ENCODE measurements at places on chromosomes 7 and 10.

GRCh38 chr7:141992156-141992555, 3.5 kb upstream of the MGAM start:
- no peak for DNase-seq

DNA sequence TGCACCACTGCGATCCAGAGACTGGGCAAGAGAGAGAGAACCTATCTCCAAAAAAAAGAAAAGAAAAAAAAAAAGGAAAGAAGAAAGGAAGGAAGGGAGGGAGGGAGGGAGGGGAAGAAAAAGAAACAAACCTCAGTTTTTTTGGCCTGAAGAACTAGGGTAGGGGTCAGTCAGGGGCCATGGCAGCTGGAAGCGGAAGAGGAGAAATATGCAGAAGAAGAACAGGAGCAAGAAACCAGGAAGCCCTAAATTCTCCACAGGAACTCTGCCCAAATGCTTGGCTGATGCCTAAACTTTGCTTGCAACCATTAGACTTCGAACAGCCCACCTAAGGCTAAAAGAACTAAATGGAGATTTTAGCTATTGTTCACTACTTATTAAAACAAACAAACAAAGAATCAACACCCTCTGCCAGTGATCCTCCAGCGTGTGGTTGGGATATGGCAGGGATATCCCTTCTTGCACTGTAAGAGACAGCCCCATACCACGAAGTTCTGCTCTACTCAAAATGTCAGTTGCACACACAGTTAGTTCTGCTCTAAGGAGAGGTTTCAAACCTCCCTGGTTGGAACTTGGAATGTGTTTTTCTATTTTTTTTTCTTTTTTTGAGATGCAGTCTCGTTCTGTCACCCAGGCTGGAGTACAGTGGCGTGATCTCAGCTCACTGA, 139.5 kb downstream of the FAM107B start:
- DNase-seq = no peak

DNA sequence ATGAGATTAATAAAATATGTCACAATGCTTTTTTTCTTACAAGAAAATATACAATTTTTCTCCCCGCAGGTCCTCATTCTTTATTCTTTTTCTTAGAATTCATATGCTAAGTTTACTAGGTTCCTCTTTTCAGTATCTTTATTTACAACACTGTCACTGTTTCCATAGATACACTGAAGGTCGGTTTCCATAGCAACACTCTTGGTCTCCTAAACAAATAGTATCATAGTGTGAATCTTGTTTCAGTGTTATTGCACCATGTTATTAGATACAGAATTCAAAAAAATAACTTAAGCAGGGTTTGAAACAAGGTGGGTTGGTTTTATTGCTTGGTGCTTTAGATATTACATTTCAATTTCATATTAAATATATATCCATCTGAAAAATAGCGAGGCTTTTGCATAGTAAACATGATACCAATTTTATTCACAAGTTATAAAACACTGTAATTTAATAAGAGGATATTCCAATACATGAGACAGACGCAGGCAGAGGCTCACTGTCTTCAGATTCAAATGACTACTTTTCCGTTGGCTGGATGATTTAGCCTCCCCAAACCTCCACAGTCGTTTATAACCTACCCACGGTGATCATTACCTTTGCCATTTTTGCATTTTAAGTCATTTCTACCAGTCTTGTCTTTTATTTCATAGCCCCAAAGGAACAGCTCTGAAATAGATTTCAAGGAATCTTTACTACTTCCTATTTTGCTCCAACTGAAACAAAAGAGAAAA, 88.9 kb upstream of the KLF6 start:
- peak; percentile 70 for DNase-seq

- DNase-seq = peak; percentile 83
Observed at GRCh38 chr10:17643339-17643754, 604 bp upstream of the STAM start.

- DNase-seq = no peak
Observed at GRCh38 chr7:957418-958220, 3.1 kb upstream of the ADAP1 start.

- DNase-seq = no peak
Observed at GRCh38 chr10:13944823-13945222, 358.1 kb downstream of the PRPF18 start.

DNA sequence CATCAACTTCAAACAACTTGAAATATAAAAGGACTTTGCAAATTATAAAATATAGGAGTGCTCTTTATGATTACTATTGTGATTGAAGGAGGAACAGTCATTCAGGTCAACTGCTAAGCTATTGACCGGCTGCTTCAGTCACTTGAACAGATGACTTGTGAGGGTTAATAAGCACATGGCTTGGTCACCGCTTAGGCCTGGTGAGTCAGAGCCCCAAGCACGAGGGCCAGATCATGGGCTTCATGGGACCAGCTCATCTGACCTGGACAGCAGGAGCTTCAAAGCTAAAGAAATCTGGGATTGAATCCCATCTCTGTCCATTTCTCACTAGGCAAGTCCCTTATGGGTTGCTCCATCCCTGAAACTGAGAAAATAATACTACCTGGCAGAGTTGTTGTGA, 60.4 kb upstream of the ADO start:
- no peak for DNase-seq

- no peak for DNase-seq
Observed at GRCh38 chr7:71974611-71975010, 437.5 kb downstream of the CALN1 start.

DNA sequence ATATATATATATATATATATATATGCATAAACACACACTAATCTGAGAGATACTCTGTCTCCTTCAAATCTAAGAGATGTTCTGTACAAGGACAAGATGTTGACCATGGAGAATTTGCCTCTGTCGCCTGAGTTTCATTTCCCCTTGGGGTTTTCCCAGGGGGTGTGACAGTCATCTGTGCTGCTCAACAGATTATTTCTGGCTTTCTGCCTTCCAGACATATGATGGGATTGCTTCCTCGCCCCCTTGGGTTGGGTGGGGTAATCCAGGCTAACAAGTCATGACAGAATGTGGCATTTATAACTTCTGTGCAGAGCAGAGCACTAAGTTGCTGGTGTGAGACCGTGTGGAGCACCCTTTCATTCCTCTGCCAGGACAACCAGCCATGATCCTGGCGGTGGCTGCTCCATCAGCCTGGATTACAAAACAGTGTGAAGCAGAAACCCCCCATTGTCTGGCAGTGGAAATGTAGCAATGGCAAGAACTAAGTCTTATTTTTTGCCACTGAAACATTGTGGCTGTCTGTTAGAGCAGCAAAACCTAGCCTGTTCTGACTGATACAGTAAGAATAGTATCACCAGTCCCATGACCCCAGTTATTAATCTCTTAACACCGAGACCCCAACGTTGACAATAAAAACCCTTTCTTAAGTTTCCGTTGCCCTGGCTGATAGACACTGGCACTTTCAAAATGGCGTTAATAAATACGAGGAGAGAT, 13.7 kb upstream of the USP6NL start:
- no peak for DNase-seq

DNA sequence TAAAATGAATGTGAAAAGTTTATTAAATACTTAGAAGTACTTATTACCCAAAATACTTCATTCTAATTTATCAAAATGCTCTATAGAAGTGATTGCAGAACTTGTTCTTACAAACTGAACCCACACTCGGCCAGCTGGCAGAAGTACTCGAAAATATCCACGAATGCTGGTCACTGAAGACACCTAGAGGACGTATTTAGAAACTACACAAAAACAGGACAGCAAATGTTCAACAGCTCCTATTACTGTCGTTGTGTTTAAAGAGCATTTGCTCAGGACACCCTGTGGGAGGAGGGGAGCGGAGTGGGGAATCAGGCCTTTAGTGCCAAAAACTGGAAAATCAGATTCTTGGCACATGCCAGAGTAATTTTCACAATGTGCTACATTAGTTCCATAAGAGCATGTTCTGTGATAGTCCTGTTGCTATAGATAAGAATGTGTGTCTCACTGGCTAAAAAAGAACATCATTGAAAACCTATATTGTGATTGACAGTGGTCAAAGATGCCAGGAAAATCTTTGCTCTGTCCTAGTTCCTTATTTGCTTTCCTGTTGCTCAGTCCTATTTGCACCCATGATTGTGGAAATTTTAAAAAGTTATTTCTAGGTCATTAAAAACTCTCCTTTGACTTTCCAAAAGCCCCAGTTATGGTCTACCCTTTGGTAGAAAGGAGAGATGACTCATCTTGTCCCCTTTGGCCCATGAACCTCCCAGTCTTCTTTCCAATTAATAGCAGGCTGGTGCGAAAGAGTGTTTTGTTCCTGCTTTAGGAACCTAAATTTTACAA, 49.0 kb upstream of the NRBF2 start:
- DNase-seq = peak; percentile 86

DNA sequence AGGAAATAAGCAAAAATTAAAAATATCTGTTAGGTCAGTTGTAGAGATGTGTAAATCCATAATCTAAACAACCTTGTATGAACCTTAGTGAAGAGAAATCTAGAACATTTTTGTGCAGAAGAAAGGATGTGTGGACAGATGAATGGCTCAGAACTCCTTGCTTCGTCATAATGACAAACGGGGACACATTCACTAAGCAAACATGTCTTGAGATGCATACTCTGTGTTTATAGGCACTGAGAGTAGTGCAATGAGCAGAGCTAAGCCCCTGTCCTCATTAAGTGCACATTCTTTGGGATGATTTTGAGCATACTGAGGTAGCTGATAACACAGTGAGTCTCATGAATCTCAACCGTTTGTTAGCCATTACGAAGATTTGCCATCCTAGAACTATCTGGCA, 360.6 kb upstream of the ANKRD30A start:
- no peak for DNase-seq

GRCh38 chr10:117964536-117964935, 82.2 kb downstream of the RAB11FIP2 start:
- no peak for DNase-seq

DNA sequence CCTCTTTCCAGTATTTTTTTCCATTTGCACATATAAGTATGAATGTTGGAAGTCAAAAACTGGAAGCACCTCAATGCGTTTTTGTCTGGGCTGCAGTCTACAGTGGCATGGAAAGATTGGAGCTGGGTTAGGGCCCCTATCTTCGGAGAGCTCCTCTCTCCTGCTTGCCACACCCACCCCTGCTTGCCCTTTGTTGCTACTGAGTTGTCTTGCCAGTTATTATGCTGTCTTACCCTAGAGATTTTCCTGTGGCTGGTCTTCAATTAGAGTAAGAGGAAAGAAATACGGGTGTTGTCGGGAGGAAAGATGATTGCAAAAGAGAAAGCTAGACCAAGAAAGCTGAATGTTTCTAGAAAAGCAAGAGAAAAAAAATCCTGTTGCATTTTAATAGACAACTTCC, 228.9 kb upstream of the CELF2 start:
- DNase-seq = no peak

DNA sequence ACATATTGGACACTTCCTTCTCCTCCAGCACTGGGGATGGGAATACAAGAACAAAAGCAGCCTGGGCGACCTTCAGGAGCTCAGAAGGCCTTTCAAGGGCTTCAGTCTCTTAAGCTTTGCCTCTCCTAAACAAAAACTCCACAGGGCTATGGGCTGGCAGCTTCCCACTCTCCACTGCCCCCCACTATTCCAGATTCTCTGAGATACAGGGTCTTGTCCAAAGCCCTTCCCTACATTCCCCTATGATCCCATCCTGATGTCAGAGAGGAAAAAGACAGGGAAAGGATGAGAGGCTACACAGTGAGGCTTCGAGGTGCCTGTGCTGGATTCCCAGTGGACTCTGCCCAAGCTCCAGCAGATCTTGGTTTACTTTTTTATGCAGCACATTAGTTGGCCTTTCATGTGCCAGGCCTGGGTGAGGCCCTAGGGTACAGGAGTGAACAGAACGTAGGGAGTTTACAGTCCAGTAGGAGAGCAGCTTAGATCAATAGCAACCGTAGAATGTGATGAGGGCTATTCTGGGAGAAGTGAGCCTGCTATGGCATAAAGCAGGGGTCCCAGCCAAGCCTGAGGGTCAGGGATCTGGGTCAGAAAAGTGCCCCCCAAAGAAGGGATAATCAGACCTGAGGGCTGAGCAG, 33.3 kb downstream of the LEP start:
- DNase-seq = no peak

- no peak for DNase-seq
Observed at GRCh38 chr7:127417346-127417745, 24.8 kb upstream of the ZNF800 start.

DNA sequence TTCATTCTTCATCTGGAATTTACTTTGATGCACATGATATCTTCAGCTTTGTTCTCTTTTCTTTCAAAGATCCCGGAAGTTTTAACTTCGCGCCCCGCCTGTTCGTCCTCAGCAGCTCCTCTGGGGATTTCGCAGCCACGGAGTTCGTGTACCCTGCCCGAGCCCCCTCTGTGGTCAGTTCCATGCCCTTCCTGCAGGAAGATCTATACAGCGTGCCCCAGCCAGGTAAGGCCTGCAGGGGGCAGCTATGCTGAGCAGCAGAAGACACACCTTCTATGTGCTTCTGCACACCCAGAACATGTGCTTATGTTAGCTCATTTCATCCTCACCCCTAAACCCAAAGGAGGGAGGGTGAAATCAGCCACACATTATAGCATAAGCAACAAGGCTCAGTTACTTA, 79.7 kb upstream of the LYZL2 start:
- DNase-seq = no peak

- no peak for DNase-seq
Observed at GRCh38 chr7:132562690-132563089, 13.6 kb downstream of the PLXNA4 start.

- no peak for DNase-seq
Observed at GRCh38 chr10:133343558-133343957, 3.6 kb upstream of the PRAP1 start.

- DNase-seq = peak; percentile 6
Observed at GRCh38 chr10:30270247-30270646, 78.8 kb downstream of the MTPAP start.

- no peak for DNase-seq
Observed at GRCh38 chr7:155930061-155930460, 117.8 kb upstream of the SHH start.

DNA sequence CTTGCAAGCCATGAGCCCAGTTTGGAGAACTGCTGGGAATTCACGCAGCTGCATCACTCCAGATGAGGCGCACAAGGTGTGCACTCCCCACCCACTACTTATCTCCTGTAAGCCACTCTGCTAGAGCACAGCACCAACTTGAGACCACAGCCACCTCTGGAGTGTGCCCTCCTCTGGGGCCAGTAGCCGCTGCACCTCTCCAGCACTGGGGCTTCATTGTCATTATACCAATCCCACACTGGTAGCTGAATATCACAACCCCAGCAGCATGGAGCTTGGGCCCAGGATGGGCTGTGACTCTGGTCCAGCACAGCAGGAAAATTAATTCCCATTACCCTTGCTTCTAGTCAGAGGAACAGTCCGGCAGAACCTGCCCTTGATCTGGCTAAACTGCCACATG, 125.6 kb downstream of the LSM5 start:
- no peak for DNase-seq

All from fibroblast of skin of scalp (primary cell).